ENCODE measurements at places on chromosomes 5 and 9.
A peak's percentile ranks its signal among the peaks of the same experiment; 100 is the strongest.

GRCh38 chr5:111976705-111977435 lies 219.9 kb upstream of the NREP start:
- DNase-seq: no peak

DNA sequence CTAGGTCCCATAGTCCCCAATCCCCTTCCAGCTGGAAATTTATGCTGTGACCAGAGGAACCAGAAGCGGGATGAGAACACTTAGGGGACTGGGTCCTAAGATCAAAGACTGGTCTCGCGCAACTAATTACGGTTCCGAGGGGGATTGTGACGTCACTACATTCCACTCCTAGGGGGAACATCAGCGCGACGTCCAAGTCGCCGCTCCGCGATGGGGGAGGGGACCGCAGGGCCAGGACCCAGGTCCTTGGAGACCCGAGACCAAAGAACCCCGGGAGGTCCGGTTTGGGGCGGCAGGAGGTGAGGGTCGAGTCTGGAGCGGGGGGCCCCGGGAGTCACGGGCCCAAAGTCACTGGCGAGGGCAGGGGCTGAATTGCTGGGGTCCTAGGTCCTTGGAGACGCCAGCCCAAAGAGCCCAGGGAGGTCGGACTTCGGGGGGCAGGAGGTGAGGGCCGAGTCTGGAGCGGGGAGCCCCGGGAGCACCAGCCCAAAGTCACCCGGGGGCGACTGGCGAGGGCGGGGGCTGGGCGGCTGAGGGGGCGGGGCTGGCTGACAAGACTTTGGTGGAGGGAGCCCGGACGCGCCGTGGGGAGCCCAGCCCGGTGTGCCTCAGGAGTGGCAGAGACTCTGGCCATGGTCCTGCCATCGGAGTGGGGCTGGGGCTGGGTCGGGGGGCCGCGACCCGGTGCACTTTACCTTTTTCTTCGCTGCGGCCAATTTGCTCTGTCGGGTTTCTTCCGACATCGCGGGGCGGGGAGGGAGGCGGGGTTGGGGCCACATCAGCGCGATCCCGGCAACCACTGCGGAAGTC lies at the start of gene GOLGA2:
GOLGA2 (minus strand) TSS at position 810 of the 810 bp plus-strand sequence; CDS start at position 779, 31 bp downstream.
- peak; percentile 84 for DNase-seq

DNA sequence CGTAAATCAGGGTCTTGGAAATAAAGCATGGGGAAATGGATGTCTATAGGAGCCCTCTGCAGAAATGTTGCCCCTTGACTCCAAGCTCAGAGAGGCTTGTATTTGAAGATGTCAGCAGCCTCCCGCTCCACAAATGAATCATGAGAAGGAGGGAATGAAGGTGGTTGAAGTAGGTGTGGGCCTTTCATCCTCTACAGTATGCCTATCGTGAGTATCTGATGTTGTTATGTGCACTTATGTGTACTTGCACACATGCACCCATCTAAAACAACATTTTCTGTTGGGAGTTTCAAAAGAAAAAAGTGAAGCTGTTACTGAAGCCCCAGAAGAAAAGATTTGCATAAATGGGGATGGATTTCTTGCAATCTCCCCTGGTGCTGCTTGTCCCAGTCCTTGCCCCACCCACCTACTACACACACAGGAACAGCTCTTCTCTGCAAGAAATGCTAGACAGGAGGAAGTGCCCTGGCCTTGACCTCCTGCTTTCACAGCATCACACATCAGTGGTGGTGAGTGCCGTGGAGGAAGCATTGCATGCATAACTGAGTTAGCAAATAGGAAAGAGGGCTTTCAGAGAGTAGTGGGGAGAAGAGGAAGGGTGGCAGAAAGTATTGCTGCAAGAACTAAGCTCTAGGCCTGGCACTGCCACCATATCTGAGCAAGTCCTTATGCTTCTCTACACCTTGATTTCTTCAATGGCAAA lies 156.1 kb downstream of the SNX18 start:
- DNase-seq: peak; percentile 15

- DNase-seq: peak; percentile 9
These were observed 106.7 kb upstream of the NR5A1 start for GRCh38 chr9:124613849-124614248.

GRCh38 chr5:50763846-50764245 lies 97.4 kb downstream of the PARP8 start:
- DNase-seq: no peak

- peak; percentile 39 for DNase-seq
These were observed 48.6 kb downstream of the UGCG start for GRCh38 chr9:111945216-111945615.

GRCh38 chr5:40801771-40802562 lies 3.8 kb upstream of the PRKAA1 start:
- no peak for DNase-seq

DNA sequence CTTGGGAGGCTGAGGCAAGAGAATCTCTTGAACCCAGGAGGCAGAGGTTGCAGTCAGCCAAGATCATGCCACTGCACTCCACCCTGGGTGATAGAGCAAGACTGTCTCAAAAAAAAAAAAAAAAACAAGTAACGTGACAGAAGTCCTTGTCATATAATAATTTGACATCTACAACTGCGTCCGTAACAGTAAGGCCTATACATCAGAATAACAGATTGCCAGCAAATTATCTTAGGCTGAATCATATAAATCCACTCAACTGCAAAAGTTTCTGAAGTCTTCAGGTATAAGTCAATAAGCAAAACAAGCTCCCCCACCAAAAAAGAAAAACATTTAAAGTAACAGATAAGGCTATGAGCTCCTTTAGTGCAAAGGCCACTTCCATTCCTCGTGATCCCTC lies 3.3 kb downstream of the MAPKAP1 start:
- no peak for DNase-seq

DNA sequence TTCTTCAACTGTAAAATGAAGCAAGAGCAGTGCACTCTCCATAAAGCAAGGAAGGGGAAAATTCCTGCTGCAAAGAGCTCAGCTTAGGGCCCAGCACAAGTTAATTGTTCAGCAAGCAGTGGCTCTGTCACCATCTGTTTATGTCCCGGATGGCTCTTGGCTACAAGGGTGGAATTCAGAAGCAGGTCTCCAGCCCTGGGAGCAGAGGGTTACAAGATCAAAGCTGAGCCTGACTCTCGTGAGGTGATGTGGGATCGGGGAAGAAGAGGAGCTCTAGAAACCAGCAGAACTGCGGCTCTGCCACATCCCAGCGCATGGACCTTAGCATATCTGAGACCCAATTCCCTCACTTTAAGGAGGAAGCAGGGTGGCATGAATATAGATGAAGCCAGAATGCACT lies 25.2 kb upstream of the OLFM1 start:
- DNase-seq: no peak

DNA sequence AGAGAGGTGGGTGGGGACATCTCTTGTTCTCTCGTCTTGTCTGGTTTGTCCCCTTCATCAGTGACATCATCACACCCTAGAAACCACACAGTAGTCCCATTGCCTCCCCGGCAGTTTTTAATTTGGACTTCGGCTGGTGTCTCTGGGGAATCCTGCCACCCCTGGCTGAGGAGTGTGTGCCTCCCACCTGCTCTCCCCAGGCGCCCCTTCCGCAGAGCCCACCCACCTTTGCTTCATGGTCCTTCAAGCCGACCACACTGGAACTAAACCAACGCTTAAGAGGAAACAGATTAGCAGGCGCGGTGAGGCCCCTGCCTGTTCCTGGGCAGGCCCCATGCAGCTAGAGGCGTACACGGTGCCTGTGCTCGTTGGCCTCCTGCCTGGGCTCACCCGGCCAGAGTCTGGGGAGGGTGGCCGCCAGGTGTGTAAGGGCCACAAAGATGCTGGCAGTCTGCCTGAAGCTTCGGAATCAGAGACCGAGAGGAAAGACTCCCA lies 107.6 kb upstream of the SPRY4 start:
- peak; percentile 45 for DNase-seq

DNA sequence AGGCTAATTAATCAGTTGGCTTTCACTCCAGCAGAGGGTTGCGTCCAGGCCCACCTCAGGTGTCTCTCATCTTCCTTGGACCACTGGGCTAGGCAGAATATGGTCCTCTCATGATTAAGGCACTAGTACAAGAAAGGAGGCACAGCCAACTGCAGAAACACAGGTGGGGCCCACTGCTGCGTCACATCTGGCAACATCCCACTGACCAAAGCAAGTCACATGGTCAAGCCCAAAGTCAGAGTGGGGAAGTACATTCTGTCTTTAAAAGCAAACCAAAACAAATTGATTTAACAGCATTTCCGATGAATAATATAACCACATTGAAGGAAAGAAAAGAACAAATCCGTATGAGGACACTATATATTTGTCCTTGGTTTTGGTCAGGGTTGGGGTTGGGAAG lies 28.0 kb upstream of the UBTD2 start:
- DNase-seq: no peak

DNA sequence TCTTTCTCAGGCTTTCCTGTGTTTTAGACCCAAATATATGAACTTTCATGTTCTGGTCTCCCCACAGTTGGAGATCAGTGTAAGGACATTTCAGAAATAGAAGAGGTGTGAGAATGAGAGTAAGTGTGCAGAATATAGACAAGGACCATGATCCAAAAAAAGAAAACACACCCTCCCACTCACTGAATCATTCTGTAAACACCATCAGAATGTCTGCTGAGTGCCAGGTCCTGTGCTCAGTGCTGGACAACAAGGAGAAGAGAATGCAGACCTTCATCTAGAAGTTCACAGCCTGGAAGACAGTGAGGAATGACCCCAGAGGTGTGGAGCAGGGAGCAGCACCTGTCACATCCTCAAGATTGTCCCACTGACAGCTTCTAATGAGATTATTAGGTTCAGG lies 19.1 kb upstream of the SH3RF2 start:
- no peak for DNase-seq

DNA sequence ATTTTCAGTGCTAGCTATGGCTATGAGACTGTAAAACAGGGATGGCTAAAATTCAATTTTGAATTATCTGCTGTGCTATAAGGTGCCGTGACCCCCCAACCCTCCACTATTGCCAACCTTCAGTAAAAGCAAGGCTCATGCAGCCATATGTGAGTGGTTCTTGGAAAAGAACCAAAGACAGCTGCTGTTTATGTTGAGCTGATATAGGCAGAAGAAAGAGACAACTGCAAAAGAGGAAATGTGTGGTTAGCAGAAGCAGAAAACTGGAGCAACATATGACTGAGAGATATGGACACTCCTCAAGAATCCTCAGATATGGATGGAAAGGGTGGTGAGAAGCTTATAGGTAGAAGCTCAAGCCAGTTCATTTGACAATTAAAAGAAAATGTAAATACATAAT lies 200.3 kb downstream of the TLE1 start:
- no peak for DNase-seq

- DNase-seq: no peak
These were observed 433.2 kb upstream of the NMUR2 start for GRCh38 chr5:152838241-152838786.

GRCh38 chr9:21677834-21678233 lies 124.6 kb upstream of the MTAP start:
- DNase-seq: no peak

DNA sequence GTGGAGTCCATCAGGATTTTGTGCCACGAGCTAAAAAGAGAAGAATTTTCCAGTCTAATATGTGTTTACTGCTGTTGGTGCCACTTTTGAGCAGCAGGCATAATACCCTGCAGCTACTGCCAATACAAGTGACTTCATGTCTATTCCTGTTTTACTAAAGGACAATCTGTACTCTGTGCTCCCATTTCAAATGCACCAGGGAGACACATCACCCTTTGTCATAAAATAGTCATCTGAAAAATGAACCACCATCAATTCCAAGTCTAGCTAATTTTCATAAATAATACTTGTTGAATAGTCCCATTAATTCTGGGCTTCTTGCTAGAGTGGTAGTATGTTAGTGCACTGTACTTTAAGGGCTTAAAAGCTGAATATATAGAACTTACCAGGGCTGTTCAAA lies 8.9 kb upstream of the PKD2L2 start:
- DNase-seq: no peak

- no peak for DNase-seq
These were observed 72.5 kb upstream of the SPEF2 start for GRCh38 chr5:35545190-35545589.

DNA sequence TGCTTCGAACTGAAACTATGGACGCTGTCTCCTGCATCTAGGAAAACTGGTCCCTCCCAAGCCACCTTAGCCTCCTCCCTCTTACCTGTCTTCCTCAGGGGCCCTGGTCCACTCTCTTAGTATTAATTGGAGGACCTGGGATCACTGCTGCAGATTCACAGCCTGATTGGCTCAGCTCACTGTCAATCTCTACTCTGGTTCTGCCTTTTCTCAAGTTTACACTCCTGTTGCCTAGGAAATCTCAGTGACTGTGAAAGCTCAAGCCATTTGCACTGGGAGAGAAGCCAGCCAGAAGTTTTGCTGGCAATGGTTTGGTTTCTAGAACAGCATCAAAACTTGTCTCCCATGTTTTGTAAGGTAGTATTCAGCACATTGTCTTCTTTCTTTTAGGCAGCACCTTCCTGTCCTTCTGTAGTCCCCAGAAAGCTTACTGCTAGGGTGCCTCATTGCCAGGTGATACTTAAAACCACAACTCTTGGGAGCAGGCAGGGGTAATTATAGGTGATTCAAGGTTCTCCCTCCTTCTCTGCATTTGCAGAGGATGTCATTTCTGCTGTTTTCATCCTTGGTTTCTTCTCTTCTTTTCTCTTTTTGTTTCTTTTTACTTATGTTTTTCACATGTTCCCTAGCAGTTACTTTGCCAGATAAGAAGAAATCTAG lies at the start of gene CAPSL:
CAPSL (minus strand) TSS at position 55 of the 660 bp plus-strand sequence. CDS start 17,502 bp downstream, outside the sequence.
- peak; percentile 5 for DNase-seq

DNA sequence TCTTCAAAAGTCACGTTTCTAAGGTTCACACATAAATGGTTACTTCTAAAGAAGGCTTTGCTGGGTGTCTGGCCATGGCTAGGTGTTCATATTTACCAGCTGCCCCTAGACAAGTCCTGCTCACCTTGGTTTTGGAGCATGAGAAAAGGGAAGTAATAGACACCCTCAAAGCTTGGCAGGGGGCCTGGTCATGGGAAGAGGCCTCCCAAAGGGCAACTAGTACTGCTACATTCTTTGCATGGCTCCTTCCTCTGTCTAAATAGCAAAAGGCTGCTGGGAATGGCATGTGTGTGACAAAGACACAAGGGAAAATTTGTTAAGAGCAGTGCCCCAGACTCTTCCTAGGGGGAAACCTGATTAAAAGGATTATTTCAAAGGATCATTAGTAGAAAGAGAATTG lies 93.4 kb downstream of the NRG2 start:
- DNase-seq: no peak

DNA sequence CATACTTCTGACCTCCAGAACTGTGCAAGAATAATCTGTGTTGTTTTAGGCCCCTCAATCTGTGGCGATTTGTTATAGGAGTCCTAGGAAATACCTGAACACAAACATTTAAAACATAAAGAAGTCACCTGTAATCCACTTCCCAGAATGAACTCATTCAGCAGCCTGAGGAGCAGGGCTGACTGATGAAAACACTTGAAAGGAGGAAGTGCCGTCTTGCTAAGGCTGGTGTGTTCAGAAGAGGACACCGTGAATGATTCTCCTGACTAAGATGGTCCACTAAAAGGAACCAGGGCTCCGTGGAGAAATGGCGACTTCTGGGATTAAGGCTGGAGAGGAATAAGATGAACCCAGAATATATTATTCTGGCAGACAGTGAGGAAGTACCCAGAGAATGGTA lies 18.7 kb upstream of the MARCHF6 start:
- DNase-seq: no peak

DNA sequence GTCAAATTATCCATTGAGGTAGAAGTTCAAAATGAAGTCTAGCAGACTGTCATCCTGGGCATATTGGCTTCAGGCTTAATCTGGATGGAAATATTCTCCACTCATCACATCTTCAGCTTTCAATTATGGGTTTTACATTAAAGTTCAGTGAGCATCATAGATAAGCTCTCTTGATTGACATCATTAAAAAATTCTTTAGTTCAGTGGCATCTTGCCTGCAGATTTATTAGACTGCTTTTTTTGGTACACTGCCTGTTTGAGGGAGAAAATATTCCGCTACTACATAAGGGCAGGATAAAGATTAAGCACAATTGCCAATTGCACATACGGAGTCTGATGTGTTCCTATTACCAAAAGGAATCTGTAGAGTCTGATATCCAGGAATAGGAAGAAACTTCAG lies 2353.8 kb downstream of the MAT2B start:
- no peak for DNase-seq
